ENCODE measurements at places on chromosomes 3 and 15. TPM values are rescaled to one million over a fixed set of nuclear protein-coding genes. Genes with fewer than 3 reads are reported as not detected.

- no peak for DNase-seq
Measured at GRCh38 chr3:127915937-127916493, 983 bp downstream of the KBTBD12 start.

- no peak for DNase-seq
Measured at GRCh38 chr3:55285156-55285555, 201.9 kb downstream of the WNT5A start.

DNA sequence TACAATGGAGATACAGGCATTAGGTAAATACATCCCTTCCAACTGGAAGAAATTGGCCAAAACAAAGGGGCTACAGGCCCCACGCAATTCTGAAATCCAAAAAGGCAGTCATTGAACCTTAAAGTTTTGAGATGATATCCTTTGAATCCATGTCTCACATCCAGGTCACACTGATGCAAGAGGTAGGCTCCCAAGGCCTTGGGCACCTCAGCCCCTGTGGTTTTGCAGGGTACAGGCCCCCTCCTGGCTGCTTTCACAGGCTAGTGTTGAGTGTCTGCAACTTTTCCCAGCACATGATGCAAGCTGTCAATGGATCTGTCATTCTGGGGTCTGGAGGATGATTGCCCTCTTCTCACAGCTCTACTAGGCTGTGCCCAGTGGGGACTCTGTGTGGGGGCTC lies 766.7 kb downstream of the ZBBX start:
- no peak for DNase-seq

The FRMD4B gene
- 47.5 TPM for polyA plus RNA-seq

- DNase-seq = no peak
Measured at GRCh38 chr3:105950881-105951600, 82.2 kb upstream of the CBLB start.

The TP63 gene
- 1.9 TPM for polyA plus RNA-seq

- DNase-seq = no peak
Measured at GRCh38 chr15:58212909-58213526, 74.8 kb downstream of the AQP9 start.

The HDC gene
- 0.83 TPM for polyA plus RNA-seq

DNA sequence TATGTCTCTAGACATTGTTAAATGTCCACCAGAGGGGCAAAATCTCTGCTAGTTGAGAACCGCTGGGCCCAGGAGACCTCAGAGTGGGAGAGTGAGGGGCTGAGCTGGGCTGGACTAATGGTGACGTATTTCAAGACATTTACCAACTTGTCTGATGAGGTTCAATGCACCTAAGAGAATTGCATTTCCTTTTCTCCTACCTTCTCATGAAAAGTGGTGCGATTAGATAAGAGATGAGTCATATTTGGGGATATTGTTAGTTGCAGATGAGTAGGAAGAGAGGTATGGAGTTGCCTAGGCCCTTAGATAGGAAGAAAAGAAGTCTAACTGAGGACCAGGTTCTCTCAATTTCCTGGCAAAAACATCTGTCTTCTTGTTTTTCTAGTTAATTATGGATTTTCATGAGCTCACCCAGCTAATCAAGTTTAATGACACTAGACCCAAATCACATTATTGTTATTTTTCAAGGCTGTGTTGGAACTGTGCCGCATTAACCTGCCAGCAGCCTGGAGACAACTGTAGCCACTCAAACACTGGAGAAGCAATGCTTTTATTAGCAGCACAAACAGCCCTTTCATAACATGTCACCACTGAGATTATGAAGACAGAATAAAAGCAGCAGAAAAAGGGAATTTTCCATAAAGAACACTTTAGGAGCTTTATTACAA lies 144.2 kb downstream of the PDCD6IP start:
- DNase-seq = no peak

The COL8A1 gene
- 7.8 TPM for polyA plus RNA-seq

DNA sequence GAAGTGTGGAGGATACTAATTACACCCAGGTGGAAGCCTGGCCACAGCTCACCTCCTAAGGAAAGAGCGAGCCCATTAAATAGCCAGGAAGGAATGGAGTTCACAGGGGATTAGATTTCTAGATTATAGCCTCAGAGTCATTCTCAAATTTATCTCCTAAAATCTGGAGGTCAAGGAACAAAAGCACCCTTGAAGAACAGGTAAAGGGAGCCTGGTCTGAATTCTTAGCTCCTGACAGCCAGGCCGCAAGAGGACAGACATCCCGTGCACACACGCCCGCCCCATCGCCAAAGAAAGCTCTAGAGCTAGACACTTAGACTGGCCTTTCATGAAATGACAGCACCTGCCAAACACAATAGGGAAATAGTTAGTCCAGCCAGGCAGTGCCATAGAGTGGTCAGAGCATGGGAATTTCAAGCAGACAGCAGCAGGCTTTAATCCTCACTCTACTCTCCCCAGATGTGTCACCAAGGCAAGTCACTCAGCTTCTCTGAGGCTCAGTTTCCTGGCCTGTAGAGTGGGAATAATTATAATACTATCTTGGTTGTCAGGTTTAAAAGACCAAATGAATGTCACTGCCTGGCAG lies 59.2 kb downstream of the LIPC start:
- DNase-seq = no peak

The ALDH1L1 gene
- 39.2 TPM for polyA plus RNA-seq

Measured in right renal cortex interstitium (tissue), 3 donors.